Right hindlimb (tissue), 1 donor: ENCODE measurements at places on chromosomes 2 and 18.

- no peak for DNase-seq
These were observed 69.7 kb downstream of the FHOD3 start for GRCh38 chr18:36366994-36367839.

- no peak for DNase-seq
These were observed 35.0 kb downstream of the TTC32 start for GRCh38 chr2:19866771-19867170.

DNA sequence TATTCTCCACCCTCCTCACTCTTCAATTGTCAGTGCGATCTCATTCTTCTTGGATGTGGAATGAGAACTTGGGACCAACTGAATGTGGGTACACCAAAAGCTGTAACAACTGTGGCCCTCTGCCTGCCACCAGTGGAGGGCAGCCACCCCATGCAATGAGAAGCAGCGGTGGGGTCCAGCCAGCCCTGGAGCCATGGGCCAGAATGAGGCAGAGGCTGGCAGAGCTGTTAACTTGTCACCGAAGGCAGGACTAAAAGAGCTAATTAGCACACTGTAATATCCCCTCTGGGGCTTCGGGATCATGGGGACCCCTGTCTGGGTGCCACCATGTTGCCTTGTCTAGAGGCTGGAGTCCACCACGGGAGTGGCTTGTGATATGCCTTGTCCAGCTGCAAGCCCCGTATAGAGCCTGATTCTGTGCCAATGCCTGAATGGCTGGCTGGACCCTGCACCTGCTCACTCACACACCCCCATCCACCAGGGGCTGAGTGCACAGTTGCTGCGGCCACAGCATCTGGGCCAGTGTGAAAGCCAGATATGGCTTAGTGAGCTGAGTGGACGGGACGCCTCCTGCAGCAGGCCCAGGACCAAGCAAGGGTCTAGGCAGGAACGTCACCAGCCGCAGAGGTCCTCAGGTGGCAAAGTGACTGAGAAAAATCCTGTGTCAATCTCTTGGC lies 680.5 kb downstream of the DSC3 start:
- no peak for DNase-seq

- peak; percentile 78 for DNase-seq
These were observed 140.5 kb downstream of the SRBD1 start for GRCh38 chr2:45470531-45470930.

DNA sequence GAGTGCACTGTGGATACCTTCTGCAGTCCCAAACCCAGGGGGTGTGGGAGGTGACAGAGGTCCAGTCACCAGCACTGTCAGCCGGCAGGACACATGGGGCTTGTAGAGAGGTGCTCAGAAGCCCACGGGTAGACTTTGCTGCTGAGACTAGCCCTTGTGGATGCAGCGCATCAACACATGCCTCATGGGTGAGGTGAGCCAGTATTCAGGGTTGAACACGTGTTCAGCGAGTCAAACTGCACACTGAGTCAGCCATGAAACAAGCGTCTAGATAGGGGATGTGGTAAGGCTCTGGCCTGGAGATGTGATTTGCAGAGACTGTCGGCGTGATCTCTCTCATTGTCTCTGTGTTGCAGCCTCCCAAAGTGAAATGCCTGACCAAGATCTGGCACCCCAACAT lies 35.8 kb upstream of the SCLY start:
- no peak for DNase-seq

- DNase-seq, result no peak
These were observed 54.8 kb upstream of the FRZB start for GRCh38 chr2:182921234-182921633.

GRCh38 chr18:53952700-53953099 lies 271.8 kb downstream of the MBD2 start:
- no peak for DNase-seq

- DNase-seq, result no peak
These were observed 28.4 kb downstream of the NAB1 start for GRCh38 chr2:190677255-190677654.

GRCh38 chr2:128710729-128711128 lies 392.1 kb upstream of the HS6ST1 start:
- DNase-seq, result no peak

DNA sequence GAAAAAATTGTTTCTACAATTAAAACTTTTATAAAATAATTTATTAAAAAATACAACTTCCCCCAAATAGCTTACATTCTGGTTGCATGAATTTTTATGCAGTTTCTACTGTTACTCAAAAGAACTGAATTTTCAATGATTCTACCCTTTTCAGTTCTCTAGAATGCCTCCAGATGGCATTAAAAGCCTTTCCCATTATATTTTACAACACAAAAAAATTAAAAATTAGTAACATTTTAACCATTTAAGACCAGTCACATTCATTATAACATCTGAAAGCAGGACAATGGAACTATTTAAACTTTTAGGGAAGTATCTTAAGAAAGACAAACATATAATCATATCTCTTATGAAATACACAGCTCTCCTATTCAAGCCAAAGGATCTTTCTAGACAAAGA lies 236.0 kb upstream of the REV1 start:
- DNase-seq, result no peak

DNA sequence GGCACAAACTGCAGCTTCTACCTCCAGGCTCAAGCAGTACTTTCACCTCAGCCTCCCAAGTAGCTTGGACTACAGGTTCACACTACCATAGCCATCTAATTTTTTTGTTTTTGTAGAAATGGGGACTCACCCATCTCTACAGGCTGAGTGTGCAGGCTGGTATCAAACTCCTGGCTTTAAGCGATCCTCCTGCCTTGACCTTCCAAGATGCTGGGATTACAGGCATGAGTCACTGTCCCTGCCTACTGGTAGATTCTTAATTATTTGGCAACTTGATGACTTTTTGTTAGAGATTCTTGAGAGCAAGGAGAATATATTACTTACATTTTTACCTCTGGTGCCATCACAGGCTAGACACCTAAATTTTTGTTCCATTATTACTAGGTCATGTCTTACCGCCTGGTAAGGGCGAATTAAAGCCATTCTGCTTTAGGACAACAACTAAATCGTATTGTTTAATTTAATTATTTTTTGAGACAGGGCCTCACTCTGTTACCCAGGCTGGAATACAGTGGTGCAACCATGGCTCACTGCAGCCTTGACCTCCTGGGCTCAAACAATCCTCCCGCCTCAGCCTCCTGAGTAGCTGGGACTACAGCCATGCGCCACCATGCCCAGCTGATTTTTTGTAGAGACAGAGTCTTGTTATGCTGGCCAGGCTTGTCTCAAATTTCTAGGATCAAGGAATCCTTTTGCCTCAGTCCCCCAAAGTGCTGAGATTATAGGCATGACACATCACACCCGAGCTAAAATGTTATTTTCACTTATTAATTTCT lies 15.7 kb downstream of the DYNC1I2 start:
- DNase-seq, result no peak

DNA sequence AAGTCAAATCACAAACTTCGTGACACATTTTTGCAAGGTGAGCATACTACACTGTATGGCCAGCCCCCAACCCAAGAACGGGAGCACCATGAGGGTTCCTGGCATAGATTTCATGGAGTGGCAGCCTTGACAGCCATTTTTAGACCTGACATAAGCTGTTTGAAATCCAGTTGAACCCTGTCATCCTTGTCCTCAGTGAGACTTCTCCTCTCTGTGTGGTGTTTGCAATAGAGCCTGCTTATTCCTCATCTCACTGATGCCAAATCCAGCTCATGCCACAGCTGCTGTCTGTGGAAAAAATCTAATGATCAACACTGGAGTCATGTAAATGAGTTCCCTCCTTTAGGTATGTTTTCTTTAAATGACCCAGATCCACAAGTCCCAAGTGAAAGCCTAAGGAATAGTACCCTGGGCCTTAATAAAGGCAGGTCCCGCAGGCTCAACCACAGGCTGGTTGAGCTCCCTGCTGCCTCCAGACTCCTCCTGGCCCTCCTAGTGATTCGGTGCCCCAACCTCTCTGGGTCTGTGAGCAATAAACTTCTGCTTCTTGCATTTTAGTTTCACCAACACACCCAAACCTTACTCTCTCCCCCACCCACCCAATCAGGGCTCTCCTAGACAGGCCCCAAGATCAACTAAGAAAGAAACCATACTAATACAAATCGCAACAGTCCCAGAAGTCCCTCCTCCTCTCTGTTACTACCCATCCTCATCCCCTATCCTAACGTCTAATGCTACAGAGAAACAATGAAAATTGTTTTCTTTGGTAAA lies 8.4 kb upstream of the CREG2 start:
- DNase-seq, result no peak

GRCh38 chr2:29917781-29918180 lies 3.6 kb downstream of the ALK start:
- DNase-seq, result no peak

- DNase-seq, result no peak
These were observed 72.0 kb upstream of the FSHR start for GRCh38 chr2:49226360-49226759.

DNA sequence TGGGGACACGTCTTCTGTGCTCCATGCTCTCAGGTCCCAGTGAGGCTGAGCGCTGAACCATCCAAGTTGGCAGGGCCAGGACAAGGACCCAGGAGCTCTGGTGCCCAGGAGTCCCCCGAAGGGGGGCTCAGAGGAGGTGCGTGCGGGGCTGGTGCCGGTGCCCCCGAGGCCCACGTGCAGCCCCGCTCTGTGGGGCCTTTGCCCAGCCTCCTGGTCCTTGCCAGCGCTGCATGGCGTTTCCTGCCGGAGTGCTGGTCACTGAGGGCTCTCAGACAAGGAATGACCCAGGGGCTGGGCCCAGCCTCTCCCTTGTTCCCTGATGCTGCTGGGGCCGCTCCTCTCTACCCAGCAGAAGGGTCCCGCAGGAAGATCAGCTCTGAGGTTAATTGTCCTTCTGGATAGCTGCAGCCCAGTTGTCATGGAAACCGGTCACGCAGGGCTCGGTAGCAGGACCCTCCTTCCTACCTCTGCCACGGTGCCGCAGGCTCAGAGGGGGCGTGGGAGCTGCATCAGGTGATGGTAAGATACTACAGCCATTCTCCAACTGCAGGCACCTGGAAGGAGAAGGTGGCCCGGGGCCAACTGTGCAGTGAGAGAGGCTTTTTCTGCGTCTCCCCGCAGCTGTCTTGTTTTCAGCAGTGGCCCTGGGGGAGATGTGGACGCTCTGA lies 64.5 kb downstream of the RRM2 start:
- no peak for DNase-seq

GRCh38 chr2:174461221-174461620 lies 25.6 kb downstream of the GPR155 start:
- no peak for DNase-seq

DNA sequence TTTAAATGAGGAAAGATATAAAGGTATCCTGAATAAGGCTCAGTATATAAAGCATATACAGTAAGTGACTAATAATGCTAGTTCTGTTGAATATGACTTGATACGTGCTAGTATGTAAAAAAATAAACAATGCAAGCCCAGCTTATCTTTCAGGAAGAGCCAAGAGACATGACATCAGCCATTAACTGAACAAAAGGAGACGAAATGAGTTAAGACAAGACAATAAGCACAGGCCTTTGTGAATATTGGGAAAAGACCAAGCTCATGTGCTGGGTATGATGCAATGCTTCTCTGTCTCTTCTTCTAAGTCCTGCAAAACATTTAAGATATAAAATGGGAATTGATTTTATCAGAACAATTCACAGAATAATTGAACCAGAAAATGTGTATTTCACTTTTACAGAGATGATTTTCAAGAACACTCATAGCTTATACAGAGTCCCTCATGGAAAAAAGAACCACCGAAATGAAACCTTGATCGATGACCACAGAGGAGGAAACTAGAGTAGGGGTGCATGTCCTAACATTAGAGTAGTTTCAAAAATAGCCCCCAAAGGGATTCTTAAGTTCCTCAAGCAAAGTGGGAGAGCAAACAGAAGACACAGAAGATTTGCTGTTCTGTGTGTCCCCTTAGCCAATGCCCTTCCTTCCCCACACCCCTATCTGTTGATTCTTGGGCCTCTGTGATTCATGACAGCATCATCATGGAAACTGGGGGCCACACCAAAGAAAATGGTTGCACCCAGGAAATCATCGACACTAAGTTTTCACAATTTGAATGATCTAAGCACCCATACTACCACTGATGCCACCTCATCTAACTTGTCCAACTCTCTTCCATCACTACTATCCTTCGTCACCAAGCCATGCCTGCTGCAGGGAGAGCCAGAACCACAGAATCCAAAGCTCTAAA lies 68.0 kb upstream of the CRIM1 start:
- DNase-seq, result no peak

GRCh38 chr2:216551234-216552068 lies 52.8 kb downstream of the RPL37A start:
- DNase-seq, result no peak

DNA sequence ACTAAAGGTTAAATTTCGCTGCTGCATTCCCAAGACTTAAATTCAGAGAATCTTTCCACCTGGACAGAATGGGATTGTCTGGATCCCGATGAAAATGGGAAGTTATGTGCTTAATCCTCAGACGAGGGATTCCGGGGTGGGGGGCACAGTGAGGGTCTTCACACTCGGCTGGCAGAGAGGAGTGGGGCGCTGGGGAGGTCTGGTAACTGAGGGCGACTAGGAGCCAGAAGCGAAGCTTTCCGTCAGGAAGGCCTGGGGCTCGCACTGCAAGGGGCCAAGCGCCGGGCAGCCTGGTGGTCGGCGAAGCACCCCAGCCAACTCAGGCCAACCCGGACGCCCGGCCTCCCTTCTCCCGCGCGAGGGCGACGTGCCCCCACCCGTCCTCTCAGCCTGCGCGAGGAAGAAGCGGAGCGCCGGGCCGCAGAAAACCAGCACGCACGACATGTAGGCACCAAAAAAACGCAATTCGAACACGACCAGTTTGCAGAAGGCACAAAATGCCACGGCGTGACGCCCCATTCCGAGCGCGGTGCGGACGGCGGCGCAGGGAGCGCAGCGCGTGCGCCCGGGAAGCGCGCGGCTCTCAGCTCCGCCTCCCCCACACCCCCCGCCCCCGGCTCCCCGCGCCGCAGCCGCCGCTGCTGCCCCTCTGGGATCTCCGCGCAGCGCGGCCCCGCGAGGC lies 188.1 kb downstream of the ZEB2 start:
- no peak for DNase-seq

DNA sequence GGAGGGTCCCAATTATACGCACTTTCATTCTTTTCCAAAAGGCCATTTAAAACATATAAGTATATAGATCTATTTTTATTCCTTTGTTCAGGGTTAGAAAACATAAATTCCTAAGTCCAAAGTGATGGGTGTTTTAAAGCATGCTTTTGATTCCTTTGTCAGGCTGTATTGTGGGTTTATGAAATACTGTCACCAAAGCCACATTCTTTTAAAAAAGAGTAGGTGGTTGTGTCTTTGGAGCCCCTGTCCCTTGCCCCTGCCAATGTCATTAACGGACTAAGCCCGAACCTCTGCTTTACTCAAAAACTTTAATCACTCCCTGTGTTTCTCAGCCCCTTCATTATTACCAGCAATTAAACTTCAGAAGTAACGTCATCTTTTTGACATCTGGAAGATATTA lies 104.9 kb upstream of the APCDD1 start:
- DNase-seq, result no peak

GRCh38 chr2:109144721-109145120 lies 15.7 kb downstream of the SH3RF3 start:
- DNase-seq, result no peak

GRCh38 chr2:66509326-66509811 lies 74.4 kb downstream of the MEIS1 start:
- no peak for DNase-seq
